Stimulated activated CD8-positive, alpha-beta memory T cell treated with anti-CD3 and anti-CD28 coated beads, Interleukin-7, amount 100 ng/mL, for 4 hours (primary cell): ENCODE measurements at places on chromosomes 13 and 19.

DNA sequence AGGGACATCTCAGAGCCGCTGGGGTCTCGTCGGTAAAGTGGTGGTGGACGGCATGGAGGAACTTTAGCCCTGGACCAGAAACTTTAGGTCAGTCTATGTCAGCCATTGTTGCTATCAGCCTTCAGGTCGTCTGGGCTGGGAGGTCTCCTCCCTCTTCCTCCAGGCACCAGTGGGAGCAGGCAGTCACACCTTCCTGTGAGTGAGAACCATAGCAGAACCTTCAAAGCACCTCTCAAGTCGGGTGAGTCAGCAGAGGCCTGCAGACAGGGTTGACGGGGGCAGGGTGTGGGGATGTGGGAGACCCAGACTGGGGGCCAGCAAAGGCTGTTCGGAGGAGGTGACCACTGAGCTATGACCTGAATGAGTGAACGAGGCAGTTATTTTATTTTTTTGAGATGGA lies 15.4 kb upstream of the SBNO2 start:
- DNase-seq, result peak; percentile 45

DNA sequence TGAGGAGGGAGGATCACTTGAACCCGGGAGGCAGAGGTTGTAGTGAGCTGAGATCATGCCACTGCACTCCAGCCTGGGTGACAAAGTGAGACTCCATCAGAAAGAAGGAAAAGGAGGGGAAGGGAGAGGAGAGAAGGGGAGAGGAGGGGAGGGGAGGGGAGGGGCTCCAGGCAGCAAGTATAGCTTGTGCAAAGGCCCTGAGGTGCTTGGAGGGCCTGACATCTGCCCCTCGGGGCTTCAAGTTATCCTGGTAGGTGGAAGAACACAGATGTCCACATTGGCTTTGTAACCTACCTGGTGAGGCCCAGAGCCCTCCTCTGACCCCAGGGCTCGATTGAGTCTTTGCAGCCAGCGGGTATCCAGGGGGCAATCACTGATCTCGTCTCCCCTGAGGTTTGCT lies 11.5 kb upstream of the ZNRF4 start:
- no peak for DNase-seq

DNA sequence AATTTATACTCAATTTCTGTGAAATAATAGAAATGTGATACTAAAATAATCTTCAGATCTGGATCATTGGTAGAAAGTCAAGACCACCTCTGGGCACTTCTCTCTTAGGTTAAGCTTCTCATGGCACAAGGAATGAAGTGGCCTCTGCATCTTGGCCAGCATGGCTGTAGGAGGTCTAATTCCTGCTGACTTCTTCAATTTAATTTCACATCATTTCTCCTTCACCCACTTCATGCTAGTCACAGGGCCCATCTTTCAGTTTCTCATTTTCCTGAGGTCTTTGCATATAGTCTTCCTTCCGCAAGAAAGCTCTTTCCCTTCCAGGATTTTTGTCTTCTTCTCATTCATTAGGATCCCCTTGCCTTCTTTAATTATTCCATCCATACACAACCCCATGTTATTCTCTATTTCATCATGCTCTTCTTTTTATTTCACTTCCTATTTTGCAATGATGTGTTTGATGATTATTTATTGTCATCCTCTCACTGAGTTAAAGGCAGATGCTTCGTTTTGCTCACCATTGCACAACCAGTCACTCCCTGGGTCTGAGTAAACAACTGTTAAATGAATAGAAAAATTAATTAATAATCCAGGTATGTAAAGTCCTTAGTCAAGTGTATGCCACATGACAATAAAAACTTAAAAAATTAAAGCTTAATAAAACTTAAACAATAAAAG lies 397.4 kb downstream of the SPRY2 start:
- no peak for DNase-seq

- no peak for DNase-seq
Observed at GRCh38 chr13:105598529-105598928, 936.9 kb downstream of the EFNB2 start.

DNA sequence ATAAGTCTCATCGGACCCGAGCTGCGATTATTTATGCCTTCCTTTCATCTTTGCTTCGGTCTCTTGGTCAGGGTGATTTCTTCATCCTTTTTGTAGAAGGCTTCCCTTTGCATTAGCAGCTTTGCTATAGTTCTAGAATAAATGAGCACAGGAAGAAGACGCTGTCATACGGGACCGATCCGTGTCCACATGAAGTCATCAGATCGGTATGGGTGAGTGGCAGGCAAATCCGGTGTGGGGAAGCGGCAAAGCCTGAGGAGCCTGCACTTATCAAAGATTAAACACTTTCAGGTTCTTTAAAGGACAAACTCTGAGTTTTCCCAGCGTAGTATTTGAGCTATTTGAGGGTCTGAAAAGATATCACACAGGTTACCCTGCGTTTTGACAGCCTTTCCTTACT lies 119.3 kb downstream of the IRS2 start:
- no peak for DNase-seq

GRCh38 chr13:111241862-111242261 lies 78.6 kb upstream of the TEX29 start:
- DNase-seq, result no peak

- DNase-seq, result no peak
Observed at GRCh38 chr19:6790194-6791128, 18.0 kb downstream of the VAV1 start.

GRCh38 chr13:98171900-98172589 lies 5.0 kb downstream of the RNF113B start:
- no peak for DNase-seq

GRCh38 chr19:17441241-17442021 lies 7.0 kb downstream of the TMEM221 start:
- no peak for DNase-seq

DNA sequence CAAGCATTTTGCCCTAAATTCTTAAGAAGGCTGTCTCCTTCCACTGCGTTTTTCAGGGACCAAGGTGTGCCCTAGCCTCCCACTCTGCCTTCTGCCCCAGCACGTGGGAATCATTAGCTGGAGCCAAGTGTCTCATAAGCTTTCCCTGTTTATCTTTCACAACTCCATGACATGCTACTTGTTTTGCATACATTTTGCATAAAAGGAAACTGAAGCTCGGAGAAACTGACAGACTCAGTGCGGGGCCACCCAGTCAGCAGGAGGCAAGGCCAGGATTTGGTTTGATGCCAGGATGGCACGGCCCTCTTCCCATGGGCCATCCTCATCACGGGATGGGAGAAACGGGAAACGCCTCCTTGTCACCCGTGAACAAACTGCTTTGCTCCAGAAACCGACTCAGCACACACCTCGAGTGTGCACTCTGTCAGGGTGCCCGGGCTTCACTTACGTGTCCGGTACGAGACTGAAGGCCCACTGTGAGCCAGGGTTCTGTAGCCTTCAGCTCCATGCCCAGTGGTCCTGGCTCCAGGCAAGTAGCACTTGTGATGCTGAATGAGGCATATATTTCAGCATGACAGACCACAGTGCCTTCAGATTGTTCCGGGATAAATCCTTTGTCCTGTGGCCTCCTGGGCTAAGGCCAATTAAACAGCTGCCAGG lies 9.6 kb downstream of the CEBPA start:
- no peak for DNase-seq

DNA sequence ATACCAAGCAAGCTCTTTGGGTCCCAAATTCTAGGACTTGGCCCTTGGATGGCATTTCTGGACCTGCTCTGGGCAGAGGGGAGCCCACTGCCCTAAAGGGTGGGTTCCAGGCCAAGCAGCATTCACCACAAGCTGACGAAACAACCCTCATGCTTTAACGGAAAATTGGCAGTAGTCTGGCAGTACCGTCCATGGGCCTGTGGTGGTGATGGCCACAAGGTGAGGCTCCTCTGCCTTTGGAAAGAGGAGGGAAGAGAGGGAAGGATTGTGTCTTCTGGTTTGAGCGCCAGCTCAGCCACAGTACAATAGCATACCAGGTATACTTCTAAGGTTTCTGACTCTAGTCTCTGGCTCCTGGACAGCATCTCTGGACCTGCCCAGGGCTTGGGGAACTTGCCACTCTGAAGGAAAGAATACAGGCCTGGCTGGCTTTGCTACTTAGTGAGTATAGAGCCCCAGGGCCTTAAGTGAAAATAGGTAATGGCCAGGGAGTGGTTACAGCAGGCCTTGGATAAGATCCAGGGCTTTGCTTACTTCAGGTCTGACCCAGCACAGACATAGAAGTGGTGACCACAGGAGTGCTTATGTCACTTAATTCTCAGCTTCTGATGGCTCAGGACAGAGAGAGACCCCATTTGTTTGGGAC lies 595.5 kb downstream of the LMO7 start:
- DNase-seq, result no peak

GRCh38 chr19:56124578-56124977 lies 3.5 kb upstream of the ZNF787 start:
- DNase-seq, result no peak

DNA sequence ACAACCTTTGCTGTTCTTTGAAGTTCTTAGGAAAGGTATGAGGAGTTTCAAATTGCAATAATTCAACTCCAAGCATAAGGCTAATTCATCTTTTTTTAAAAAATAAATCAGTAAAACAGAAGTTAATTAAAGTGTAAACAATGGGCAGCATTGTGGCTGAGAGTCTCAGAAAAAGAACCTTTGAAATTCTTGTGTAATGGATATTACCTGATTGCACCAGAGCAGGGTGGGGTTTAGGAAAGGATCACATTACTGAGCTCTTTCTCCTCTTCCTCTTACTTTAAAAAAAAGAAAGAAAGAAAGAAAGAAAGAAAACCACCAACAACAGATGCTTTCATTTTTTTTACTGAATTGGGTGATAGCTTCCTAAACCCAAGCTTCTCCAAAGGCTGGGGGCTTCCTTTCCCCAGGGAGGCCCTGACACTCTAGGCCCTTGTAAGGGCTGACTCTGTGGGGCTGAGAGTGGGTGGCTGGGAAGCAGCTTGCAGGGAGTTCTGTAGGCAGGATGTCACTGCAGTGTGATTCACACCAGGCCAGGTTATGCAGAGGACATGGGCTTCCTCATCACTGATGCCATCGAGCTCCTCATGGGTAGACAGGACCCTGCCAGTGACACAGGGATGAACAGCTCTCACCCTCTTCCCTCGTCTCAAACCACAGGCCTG lies 564.5 kb downstream of the FGF9 start:
- peak; percentile 7 for DNase-seq

GRCh38 chr13:35703061-35703460 lies 226.6 kb upstream of the MAB21L1 start:
- DNase-seq, result no peak

DNA sequence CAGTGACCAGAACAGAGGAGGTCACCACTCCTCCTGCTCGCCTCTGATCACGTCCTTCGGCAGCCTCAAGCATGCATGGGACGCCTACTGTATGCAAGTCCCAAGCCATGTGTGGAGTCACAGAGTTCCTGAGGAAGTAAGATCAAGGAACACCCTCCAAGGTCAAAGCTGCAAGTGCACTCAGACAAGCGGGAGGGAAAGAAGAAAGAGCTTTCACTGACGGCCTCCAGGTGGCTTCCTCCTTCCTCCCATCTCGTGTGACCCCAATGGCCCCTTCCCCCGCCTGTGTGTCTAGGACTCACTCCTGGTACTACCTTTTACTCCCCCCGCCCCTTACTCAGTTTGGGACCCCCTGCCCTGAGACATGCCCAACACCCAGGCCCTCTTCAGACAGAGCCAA lies 6.1 kb downstream of the HAUS8 start:
- no peak for DNase-seq

DNA sequence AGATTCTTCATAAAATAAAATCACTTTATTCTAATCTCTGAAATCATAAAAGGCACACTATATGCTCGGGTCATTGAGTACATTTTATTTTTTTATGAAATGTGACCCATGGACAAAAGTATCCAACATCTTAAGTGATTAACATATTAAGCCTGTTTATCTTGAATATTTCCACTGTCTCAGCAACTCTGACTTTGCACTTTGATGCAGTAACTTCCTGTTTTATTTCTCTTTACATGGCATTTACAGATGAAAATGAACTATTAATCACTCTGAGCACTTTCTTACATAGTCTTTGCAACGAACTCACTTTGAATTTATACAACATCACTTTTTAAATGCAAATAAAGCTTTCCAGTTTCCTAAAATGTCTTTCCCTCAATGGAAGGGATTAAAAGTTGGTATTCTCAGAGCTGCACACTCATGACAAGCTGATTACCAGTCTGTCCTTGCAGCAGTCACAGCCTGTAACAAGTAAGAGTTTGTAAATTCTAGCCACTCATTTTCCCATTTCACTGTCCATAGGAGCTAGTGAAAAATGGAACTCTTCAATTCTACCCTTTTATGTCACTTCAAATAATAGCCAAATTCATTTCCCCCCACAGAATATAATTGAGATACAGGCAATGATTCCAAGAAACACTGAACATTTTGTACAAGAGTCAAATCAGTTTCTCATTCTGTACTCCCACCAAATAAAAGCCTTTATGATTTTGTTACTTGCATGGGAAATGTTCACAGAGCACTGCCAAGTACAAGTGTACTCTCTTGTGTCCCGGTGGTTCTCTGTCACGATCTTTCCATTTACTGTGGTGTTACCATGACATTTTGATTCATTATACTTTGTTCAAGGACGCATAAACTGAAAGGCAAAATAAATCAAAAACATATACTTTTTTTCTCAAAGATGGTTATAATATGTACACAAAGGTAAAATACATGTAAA lies 1968.9 kb downstream of the PCDH9 start:
- DNase-seq, result no peak

- DNase-seq, result no peak
Observed at GRCh38 chr19:38411041-38411712, 8.3 kb downstream of the FAM98C start.
